ENCODE measurements at places on chromosomes 2 and 18.

- DNase-seq: no peak
These were observed 273.5 kb upstream of the HDAC4 start for GRCh38 chr2:239674101-239674980.

- no peak for DNase-seq
These were observed 106.4 kb downstream of the BCL2L11 start for GRCh38 chr2:111226876-111227700.

GRCh38 chr2:175838979-175839378, 163.1 kb downstream of the LNPK start:
- no peak for DNase-seq

GRCh38 chr2:172884336-172884735, 148.7 kb downstream of the RAPGEF4 start:
- no peak for DNase-seq

DNA sequence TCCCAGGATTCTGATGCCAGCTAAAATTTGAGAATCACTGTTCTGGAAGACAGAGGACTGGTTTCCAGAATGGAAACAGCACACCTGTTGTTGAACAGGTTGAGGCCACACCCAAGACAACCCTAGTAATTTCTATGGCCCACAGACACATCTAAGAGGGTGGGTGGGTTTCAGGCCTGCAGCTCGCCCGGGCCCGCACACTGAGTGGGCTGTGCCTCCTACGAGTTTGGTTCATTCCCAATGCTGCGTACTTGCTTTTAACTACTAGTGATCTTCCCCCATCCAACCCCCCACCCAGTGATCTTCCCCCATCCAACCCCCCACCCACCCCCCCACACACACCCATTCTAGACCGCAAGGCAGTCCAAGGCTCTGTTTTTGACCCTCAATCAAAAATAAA, 1.3 kb upstream of the NFU1 start:
- DNase-seq: no peak
